ENCODE measurements at places on chromosomes 3 and 15. TPM values are rescaled to one million over a fixed set of nuclear protein-coding genes. Genes with fewer than 3 reads are reported as not detected.

ACTRT3 gene
- polyA plus RNA-seq = 1.2 TPM

ITIH1 gene
- not detected for polyA plus RNA-seq

DNA sequence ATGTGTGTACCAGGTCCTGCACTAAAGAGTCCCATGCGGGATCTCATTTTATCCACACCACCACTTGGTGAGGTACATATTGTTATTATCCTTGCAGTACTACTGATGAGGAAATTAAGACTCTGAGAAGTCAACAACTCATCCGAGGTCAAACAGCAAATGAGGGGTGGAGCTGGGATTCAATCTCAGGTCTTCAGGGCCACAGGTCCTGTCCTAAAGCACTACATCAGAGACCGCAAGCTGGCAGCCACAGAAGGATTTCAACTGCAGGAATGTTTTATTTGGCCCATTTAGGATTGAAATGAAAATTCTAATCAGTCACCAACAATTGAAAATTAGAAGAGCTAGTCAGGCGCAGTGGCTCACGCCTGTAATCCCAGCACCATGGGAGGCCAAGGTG, 131.4 kb downstream of the ADAMTS17 start:
- no peaks in the 10 kb centered on the region for H3K27me3 ChIP-seq
- H3K27ac ChIP-seq = no peak overlapping the region
- DNase-seq = no peak
- H3K36me3 ChIP-seq = no peaks in the 10 kb centered on the region
- H3K4me1 ChIP-seq = no peaks in the 10 kb centered on the region

DNA sequence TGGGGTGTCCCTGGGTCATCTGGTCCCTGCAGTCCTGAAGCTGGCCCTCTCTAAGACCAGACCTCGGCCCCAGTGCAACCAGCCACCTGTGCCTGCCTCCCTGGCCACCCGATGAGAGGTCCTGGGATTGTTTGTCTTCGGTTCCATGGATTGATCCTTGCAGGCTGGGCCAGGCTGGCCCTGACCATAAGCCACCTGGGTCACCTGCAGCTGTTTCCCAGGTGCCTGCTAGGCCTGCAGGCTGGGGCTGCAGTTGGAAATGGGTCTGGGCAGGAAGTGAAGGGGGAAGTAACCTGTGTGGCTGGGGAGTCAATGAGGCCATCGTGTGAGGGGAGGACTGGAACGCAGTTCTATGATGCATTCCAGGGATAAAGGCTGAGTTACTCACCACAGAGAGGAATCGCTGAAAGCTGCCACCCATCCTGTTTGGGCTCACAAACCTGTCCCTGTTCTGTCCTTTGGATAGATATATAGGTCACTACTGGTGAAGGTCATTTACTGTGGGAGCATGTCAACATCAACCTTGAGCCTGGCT, 30.9 kb upstream of the VPS8 start:
- no peak overlapping the region for H3K4me3 ChIP-seq
- H3K27me3 ChIP-seq = 0 out of 2 replicates have a peak, but pooled peaks cover 4% of the 10 kb centered on the region
- H3K27ac ChIP-seq = no peak overlapping the region
- no peaks in the 10 kb centered on the region for H3K36me3 ChIP-seq
- no peak for DNase-seq

All from SK-N-SH (cell line).